Liver (tissue), 10 donors: ENCODE measurements at places on chromosomes 11 and 22. TPM values are rescaled to one million over a fixed set of nuclear protein-coding genes. Genes with fewer than 3 reads are reported as not detected.

CCDC87 gene
- 0.17 TPM for total RNA-seq

MMP27 gene
- total RNA-seq, result not detected

- H3K36me3 ChIP-seq, result no peaks in the 10 kb centered on the region
- no peaks in the 10 kb centered on the region for H3K27me3 ChIP-seq
- no peaks in the 10 kb centered on the region for H3K4me1 ChIP-seq
- H3K27ac ChIP-seq, result no peak overlapping the region
- no peak overlapping the region for H3K4me3 ChIP-seq
Measured at GRCh38 chr11:74138572-74138971, 32.2 kb downstream of the C2CD3 start.

DNA sequence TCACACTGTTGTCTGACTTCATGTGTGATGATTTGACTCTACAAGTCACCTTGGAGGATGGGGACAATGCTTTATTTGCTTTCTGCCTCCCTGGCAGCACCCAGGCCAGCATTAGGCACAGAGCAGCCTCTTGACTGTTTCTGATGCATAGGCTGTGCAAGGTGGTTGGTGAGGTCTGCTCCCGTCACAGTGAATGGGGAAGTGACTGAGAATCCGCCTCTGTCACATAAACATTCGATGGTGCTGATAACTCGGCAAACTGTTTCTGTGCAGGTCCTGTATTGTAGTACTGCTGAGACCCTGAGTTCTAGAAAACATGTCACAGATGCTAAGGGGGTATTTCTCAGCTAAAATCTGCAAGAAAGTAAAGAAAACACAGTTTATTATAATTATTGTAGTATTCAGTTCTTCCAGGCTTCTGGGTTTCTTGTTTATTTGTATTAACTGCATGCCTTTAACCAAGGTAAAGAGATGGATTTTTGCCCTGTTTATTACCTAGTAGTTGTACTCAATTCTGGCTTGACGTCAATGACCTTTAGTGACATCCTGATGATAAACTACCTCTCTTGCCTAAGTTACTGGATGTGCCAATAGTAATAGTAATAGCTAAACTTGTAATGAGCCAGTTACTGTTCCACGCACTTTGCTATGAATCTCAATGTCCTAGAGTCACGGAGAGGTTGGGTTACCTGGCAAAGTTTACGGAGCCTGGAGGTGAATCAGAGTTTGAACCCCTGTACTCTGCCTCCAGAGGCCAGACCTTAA is 24.8 kb upstream of the RCN1 start:
- no peaks in the 10 kb centered on the region for H3K36me3 ChIP-seq
- H3K27ac ChIP-seq, result no peak overlapping the region
- H3K4me3 ChIP-seq, result no peak overlapping the region
- no peak for DNase-seq
- H3K27me3 ChIP-seq, result no peaks in the 10 kb centered on the region

DNA sequence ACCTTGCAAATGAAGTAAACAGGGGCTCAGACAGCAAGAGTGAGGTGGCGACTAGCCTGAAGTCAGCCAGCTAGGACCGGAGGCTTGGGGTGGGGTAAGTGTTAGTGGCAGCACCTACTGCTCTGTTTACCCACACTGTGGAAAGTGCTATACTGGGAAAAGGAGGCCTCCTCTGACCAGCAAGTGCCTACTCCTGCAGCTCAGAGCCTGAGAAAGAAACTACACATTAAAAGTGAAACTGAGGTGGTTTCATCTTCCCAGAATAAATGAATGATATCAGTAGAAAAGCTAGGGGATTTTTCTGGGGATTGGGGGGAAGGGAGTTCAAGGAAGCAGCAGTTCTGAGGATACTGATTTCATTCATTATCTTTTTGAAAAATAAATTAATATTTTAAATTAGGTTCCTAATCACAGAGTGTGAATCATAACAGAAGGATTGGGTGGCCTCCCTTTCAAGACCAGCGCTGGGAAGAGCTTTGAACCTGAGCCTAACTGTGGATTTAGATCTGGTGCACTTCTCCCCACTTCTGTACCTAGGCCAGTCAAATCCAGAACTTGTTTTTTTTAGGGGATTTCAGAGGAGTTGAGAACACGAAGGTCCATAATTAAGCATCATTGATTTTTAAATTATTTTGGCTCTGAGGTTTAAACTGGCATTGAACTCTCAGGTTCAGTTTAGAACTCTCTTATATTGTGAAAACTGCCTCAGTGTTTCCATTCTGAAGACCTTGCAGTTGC is 48.1 kb upstream of the GRAMD1B start:
- no peaks in the 10 kb centered on the region for H3K27me3 ChIP-seq
- no peak overlapping the region for H3K27ac ChIP-seq
- no peak for DNase-seq
- H3K4me3 ChIP-seq, result no peak overlapping the region
- H3K36me3 ChIP-seq, result no peaks in the 10 kb centered on the region
- no peaks in the 10 kb centered on the region for H3K4me1 ChIP-seq
